ENCODE measurements at places on chromosomes 2 and 18.

GRCh38 chr2:179550214-179550613, 285.6 kb upstream of the SESTD1 start:
- DNase-seq: no peak

DNA sequence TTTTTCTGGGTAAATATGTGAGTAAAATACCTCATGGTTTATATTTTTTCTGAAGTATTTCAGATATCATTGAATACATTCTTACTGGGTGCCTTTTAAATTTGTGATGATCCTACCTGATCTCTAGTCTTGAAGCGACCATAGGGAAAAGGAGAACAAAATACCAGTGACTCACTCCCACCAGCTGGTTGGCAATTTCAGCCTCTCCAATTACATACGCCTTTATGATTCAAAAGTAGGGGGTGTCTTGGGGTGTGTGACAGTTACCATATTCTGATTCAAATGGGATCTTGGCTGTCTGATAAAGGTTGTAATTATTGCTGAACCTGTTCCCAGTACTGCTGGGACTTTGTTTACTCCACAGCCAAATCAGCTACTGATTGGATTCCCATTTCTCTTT, 175.9 kb upstream of the NXPH2 start:
- DNase-seq: no peak

GRCh38 chr18:13217971-13218367, 591 bp upstream of the LDLRAD4 start:
- no peak for DNase-seq

- no peak for DNase-seq
These were observed 25.7 kb downstream of the C2orf49 start for GRCh38 chr2:105362862-105363591.

- DNase-seq: no peak
These were observed 14.5 kb upstream of the LRPPRC start for GRCh38 chr2:44010266-44010665.

- no peak for DNase-seq
These were observed 4.9 kb upstream of the PDCD1 start for GRCh38 chr2:241863536-241863954.

DNA sequence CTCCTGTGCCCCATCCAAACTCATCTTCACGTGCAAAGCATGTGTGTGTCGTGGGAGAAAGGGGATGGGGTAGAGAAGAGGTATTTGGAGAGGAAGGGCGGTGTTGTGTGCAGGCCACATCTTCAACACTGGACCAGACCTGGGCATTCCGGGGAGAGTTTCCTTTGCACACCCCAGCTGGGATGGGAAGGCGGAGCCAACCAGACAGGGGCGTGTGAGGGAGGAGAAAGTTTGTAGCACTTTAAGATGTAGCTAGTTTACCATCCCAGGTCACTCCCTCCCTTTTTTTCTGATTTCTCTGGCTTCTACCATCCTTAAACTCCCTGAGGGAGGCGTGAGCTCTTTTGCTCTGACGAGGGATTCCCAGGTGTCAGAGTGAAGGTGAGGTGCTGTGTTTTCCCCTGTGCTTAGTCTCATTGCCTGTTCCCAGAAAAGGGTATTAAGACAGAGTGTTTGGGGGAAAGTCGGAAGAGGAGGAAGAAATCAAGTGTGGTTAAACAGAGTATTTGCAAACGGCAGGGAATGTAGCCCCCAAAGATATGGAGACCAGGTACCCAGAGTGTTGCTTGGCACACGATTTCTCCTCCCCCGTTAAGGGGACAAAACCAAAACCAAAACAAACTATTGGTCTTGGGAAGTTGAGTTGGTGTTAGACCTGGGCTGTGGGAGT, 1.6 kb downstream of the SETBP1 start:
- DNase-seq: no peak

GRCh38 chr2:100895934-100896685, 76.2 kb downstream of the NPAS2 start:
- DNase-seq: no peak

- no peak for DNase-seq
These were observed 28.0 kb downstream of the STAT4 start for GRCh38 chr2:191122638-191123294.

DNA sequence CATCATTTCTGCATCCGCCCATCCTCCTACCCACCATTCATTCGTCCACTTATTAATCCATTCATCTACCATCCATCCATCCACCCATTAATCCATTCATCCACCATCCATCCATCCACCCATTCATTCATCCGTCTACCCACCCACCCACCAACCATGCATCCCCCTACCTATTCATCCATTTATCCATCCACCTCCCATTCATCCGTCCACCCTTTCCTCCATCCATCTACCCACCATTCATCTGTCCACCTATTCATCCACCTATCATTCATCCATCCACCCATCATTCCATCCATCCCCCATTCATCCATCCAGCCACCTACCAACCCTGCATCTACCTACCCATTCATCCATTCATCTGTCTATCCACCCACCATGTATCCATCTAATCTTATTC, 83.5 kb upstream of the MCFD2 start:
- DNase-seq: no peak

GRCh38 chr2:67457699-67458098, 60.6 kb downstream of the ETAA1 start:
- no peak for DNase-seq

- DNase-seq: no peak
These were observed 45.8 kb upstream of the RBM44 start for GRCh38 chr2:237752761-237753165.

GRCh38 chr2:168132389-168132788, 115.0 kb downstream of the STK39 start:
- DNase-seq: no peak

DNA sequence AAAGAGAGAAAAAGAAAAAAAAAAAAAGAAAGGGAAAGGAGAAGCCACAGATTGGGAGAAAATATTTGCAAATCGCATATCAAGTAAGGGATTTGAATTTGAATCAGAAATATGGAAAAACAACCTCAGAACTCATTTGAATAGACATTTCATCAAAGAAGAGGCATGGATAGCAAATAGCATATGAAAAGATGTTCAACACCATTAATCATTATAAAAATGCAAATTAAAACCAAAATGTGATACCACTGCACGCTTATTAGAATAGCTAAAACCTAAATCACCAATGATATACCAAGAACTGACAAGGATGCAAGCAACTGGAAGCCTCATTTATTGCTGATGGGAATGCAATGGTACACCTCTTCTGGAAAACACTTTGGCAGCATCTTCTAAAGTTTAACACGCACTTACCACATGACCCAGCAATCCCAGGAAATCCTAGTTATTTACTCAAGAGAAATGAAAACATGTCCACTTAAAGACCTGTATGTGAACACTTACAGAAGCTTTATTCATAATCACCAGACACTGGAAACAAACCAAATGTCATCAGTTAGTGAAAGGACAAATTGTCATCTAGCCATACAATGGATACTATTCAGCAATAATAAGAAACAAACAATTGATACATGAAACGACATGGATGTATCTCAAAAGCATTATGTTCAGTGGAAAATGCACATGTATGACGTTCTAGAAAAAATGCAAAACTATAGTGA, 10.3 kb downstream of the DNER start:
- no peak for DNase-seq

GRCh38 chr2:3298191-3298590, 79.4 kb downstream of the EIPR1 start:
- DNase-seq: no peak

GRCh38 chr2:9187620-9188214, 18.9 kb upstream of the ASAP2 start:
- no peak for DNase-seq

GRCh38 chr2:45674035-45674816, 22.8 kb downstream of the PRKCE start:
- DNase-seq: no peak

- no peak for DNase-seq
These were observed 380.7 kb downstream of the SETBP1 start for GRCh38 chr18:45061359-45061758.

DNA sequence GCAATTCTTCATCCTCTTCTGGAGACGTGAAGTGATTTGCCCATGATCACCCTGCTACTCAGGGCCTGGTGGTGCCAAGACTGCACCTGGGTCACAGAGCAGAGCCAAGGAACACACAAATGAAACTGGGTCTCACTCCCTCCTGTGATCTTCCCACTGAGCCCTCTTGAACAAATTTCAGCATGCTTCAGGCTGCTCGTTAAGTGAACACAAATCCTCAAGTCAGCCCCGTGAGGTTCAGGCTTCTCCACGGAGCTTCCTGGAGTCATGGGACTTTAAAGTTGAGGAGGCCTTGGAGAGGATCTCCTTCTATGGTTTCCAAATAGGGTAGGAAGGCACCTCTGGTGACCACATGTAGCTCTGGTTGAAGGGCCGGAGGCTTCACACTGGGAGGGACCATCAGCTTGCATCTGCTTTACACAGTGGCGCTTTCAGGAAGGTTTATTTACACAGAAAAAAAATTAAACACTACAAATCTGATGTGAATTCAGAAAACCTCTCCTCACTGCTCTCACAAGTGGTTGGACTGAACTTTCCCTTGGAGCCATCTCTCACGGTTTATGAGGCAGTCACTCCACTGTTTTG, 255.4 kb downstream of the LOXHD1 start:
- no peak for DNase-seq

DNA sequence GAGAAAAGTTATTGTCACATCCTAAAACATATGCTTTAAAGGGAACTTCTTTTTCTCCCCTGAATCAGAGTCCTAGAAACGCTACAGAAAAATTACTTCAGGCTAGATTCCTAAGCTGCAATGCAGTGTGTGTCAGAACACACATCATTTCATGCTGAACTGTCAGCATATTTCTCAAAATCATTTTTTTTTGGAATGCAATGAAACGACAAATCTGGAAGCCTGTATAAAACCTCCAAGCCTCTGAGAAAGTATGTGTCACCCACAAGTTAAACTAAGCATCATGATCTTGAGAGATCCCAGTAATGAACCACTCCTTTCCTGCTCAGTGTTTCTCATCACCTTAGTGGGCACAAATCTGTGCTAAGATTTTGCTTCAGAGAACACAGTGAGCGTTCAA, 276.2 kb downstream of the ZNF521 start:
- DNase-seq: no peak

GRCh38 chr2:86703704-86704361, 16.3 kb upstream of the RMND5A start:
- no peak for DNase-seq

DNA sequence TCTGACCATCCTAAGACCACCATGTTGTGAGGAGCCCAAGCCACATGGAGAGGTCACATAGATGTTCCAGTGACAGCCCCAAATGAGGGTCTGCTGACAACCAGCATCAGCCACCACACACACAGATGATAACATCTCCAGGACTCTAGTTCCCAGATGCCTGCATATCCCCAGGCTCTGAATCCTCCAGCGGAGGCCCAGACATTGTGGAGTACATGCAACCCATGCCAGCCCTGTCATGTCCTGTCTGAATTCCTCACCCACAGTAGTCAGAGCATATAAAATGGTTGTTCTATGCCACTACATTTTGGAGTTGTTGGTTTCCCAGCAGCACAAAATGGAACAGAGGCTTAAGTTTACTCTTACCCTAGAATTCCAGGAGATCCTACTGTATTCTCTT, 122.0 kb upstream of the SLC35G4 start:
- DNase-seq: no peak

GRCh38 chr2:234818937-234819336, 132.9 kb upstream of the SH3BP4 start:
- no peak for DNase-seq

DNA sequence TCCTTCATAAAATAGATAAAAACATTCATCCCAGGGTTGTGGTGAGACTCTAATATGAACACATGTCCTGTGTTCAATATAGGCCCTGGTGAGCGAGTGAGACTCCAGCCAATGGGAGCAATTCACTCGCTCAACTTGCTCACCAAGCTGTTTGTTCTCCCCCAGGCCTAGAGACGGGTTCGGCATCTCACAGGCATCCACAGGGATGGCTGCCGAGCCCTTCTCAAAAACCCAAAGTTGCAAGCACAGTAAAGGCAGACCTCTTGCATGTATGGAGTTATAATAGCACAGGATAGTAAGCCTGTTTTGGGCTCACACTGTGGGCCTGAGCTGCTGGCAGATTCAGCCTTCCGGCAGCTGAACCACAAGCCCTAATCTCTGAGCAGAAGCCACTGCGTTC, 15.7 kb downstream of the PARD6G start:
- no peak for DNase-seq

DNA sequence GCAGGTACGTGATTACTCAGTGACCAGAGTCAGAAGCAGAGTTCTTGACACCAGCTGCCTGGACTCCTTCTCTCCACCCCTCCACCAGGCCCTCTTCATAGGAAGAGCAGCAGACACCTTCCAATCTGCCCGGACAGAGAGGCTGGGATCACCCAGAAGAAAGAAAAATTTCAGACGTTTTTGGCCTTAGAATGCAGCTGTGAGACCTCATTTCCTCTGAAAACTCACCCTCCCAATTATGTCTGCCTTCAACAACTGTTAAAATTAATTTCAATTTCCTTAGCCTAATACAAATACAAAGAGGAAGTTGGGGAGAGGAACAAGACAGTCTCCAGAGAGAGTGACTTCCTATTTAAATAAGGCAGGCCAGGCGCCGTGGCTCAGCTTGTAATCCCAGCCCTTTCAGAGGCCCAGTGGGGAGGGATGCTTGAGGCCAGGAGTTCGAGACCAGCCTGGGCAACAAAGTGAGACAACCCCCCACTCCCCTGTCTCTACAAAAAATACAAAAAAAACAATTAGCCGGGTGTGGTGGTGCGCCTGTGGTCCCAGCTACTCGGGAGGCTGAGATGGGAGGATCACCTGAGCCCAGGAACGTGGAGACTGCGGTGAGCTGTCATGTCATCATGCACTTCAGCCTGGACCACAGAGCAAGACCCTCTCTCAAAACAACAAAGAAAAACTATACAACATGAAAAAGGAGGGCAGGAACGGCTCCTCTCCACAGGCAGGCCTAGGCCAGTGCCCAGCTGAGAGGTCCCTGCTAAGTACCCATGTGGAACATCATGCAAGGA, 1.6 kb downstream of the SLC66A2 start:
- no peak for DNase-seq

DNA sequence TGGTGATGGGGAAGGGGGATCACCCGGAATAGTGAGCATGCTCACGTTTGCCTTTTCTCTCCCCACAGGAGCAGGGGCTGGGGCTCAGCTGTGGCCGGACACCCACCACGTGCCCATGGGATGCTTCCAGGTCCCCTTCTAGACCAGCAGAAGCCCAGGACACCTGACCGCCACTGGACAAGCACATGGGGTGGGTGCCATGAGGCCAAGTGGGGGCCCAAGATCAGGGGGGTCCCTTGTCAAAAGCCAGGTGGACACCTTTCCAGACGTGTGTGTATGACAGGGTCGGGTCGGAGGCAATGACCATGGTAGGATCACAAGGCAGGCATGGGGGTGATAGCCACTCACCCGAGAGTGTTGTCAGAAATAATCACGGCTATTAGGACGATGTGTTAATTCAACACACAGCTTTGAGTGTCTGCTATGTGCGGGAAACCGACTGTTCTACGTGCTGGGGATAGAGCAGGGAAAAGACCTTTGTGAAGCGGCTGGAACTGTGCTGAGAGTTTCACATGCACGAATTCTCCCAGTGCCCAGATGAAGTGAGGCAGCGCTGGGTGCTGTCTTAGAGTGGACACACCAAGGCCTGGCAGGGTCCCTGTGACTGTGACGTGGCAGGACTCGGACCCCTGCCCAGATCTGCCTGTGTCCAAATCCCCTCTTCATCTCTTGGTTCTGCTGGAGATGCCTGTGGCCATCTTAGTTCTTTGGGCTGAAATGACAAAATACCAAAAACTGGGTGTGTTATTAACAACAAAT, 244.7 kb downstream of the NDUFA10 start:
- no peak for DNase-seq
